IMR-90 (cell line): ENCODE measurements at places on chromosomes 11 and 22. TPM values are rescaled to one million over a fixed set of nuclear protein-coding genes. Genes with fewer than 3 reads are reported as not detected.
A peak's percentile ranks its signal among the peaks of the same experiment; 100 is the strongest.

Gene PLA2G3
- under 0.01 TPM in 1 of 2 replicates, not detected in the other for total RNA-seq

Gene SPI1
- not detected in 2 replicates for total RNA-seq

Gene DAGLA
- 0.83 and 0.90 TPM in 2 replicates for total RNA-seq

Gene OSBP
- total RNA-seq, result 27.2 and 27.4 TPM in 2 replicates

GRCh38 chr11:126654886-126655806 is 299.7 kb downstream of the ST3GAL4 start:
- H3K36me3 ChIP-seq, result no peaks in the 10 kb centered on the region
- H3K27ac ChIP-seq, result no peak overlapping the region
- DNase-seq, result no peak
- peaks cover 10% of the 10 kb centered on the region for H3K4me1 ChIP-seq

GRCh38 chr22:44683237-44683636 is 18.8 kb upstream of the PRR5 start:
- DNase-seq, result no peak
- H3K4me1 ChIP-seq, result peaks cover 20% of the 10 kb centered on the region
- H3K27ac ChIP-seq, result no peak overlapping the region
- no peaks in the 10 kb centered on the region for H3K27me3 ChIP-seq
- H3K36me3 ChIP-seq, result no peaks in the 10 kb centered on the region
- no peak overlapping the region for H3K4me3 ChIP-seq

DNA sequence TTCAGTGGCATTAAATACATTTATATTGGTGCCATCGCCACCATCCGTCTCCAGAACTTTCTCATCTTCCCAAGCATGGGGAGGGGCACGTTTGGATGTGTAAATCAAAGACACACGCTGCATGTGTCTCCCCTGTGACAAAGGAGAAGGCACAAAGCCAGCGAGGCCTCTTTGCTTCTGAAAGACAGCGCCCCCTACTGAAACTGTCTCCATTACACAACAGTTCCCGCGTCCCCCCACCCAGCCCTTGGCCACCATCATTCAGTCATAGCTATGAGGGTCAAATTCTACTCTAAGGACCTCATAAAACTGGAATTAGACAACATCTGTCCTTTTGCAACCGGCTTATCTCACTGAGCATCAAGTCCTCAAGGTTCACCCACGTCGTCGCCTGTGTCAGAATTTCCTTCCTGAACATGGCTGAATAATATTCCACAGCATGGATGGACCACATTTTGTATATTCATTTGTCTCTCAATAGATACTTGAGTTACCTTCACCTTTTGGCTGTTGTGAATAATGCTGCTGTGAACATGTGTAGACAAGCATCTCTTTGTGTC is 64.8 kb downstream of the IGF2 start:
- H3K27me3 ChIP-seq, result peaks cover 27% of the 10 kb centered on the region
- no peak for DNase-seq
- H3K4me3 ChIP-seq, result no peak overlapping the region
- no peak overlapping the region for H3K27ac ChIP-seq
- H3K4me1 ChIP-seq, result peaks cover 6% of the 10 kb centered on the region
- no peaks in the 10 kb centered on the region for H3K36me3 ChIP-seq

DNA sequence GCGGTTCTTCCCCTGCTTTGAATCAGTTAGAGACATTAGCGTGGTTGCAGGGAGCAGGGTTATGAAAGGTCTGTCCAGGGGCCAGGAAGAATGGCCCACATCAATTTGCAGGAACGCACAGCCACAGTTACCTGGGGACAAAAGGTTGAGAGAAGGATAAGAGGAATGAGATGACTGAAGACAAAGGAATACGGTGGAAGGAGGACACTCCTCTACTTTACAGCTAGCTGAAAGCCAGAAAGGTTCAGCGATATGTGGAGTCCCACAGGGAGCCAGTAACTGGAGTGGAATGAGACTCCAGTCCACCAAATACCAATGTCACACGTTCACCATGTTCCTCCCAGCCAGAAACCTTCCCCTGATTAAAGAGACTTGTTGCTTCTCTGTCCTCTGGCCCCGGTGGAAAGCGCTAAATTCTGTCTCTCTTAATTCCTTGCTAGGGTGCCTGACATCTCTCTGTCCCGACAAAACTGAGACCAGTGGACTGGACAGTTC is 10.7 kb downstream of the XNDC1N start:
- H3K4me1 ChIP-seq, result peaks cover 3% of the 10 kb centered on the region
- H3K27ac ChIP-seq, result no peak overlapping the region
- peak; percentile 17 for DNase-seq
- no peak overlapping the region for H3K4me3 ChIP-seq
- H3K27me3 ChIP-seq, result no peaks in the 10 kb centered on the region

DNA sequence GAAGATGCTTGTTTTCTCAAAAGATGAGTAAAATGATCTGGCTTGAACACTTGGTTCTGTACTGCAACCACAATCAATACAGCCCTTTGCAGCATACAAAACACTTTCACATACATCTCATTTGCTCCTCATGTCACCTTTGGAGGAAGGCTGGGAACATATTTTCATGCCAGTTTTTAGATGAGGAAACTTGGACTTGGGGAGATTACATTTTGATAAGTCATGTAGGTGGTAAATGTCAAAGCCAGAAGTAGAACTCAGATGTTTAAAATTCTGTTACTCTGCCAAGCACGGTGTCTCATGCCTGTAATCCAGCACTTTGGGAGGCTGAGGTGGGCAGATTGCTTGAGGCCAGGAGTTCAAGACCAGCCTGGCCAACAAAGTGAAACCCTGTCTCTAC is 121.8 kb downstream of the MICAL2 start:
- H3K36me3 ChIP-seq, result peaks cover 47% of the 10 kb centered on the region
- no peak overlapping the region for H3K4me3 ChIP-seq
- H3K4me1 ChIP-seq, result peaks cover 5% of the 10 kb centered on the region; the same call in 1 of the 2 replicates
- DNase-seq, result peak; percentile 51
- peak overlapping the region; percentile 36 for H3K27ac ChIP-seq
- no peaks in the 10 kb centered on the region for H3K27me3 ChIP-seq

GRCh38 chr22:45787759-45788158 is 116.1 kb downstream of the ATXN10 start:
- H3K36me3 ChIP-seq, result peaks cover 9% of the 10 kb centered on the region
- peaks cover 27% of the 10 kb centered on the region for H3K4me1 ChIP-seq
- H3K27me3 ChIP-seq, result no peaks in the 10 kb centered on the region
- no peak overlapping the region for H3K27ac ChIP-seq

DNA sequence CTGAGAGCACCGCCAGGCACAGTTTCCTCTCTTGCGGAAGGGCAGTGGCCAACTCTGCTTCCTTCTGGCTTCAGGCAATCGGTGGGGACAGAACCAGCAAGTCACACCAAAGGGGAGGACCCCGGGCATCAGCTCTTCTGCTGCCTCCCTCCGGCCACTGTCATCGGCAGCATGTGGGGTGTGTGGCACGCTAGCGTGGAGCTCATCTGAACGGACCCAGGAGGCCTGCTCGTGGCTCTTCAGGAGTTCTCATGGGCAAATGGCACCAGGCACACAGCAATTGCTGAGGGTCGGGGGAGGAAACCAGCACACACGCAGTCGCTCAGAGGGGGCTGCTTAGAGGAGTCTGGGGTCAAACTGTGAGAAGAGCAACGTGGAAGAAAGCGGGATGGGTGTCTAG is 26.9 kb downstream of the B3GAT1 start:
- no peak for DNase-seq
- no peaks in the 10 kb centered on the region for H3K4me1 ChIP-seq
- no peaks in the 10 kb centered on the region for H3K27me3 ChIP-seq
- H3K4me3 ChIP-seq, result no peak overlapping the region

- peaks cover 25% of the 10 kb centered on the region for H3K36me3 ChIP-seq
- no peaks in the 10 kb centered on the region for H3K27me3 ChIP-seq
- peaks cover 16% of the 10 kb centered on the region for H3K4me1 ChIP-seq
- peak overlapping the region; percentile 84 for H3K27ac ChIP-seq
These were observed 1.5 kb downstream of the EHD1 start for GRCh38 chr11:64876835-64877341.
